ENCODE measurements at places on chromosomes 4 and X.

- peaks cover 28% of the 10 kb centered on the region for H3K36me3 ChIP-seq
- no peaks in the 10 kb centered on the region for H3K27me3 ChIP-seq
- H3K27ac ChIP-seq, result no peak overlapping the region
These were observed 84.6 kb downstream of the THOC2 start for GRCh38 chrX:123648028-123648810.

- DNase-seq, result no peak
- peaks cover 3% of the 10 kb centered on the region for H3K27me3 ChIP-seq
- peak overlapping the region; percentile 69 for H3K4me3 ChIP-seq
- H3K36me3 ChIP-seq, result peaks cover 9% of the 10 kb centered on the region
These were observed 377.9 kb upstream of the EMCN start for GRCh38 chr4:100895556-100896197.

- no peaks in the 10 kb centered on the region for H3K27me3 ChIP-seq
- H3K27ac ChIP-seq, result no peak overlapping the region
- H3K4me3 ChIP-seq, result no peak overlapping the region
- DNase-seq, result no peak
These were observed 75.8 kb downstream of the RS1 start for GRCh38 chrX:18596096-18596495.

GRCh38 chr4:5366421-5366820, 315.1 kb downstream of the STK32B start:
- DNase-seq, result no peak
- H3K4me3 ChIP-seq, result no peak overlapping the region
- no peaks in the 10 kb centered on the region for H3K27me3 ChIP-seq
- no peaks in the 10 kb centered on the region for H3K36me3 ChIP-seq
- no peaks in the 10 kb centered on the region for H3K4me1 ChIP-seq
- no peak overlapping the region for H3K27ac ChIP-seq

DNA sequence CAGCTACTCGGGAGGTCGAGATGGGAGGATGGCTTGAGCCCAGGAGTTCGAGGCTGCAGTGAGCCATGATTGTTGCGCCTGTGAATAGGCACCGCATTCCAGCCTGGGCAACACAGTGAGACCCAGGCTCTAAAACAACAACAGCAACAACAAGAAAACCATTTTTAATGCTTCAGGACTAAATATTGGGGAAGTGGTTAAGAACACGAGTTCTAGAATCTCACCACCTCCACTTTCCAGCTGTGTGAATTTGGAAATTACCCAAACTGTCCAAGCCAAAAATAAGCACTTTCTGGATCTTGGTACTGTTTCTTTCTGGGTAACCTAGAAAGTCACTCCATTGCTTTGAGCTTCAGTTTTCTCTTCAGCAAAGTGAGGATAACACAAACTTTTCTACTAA, 63.2 kb downstream of the ADGRG2 start:
- no peak for DNase-seq
- no peaks in the 10 kb centered on the region for H3K36me3 ChIP-seq

GRCh38 chrX:74297766-74298165, 6.2 kb upstream of the ZCCHC13 start:
- no peak overlapping the region for H3K27ac ChIP-seq
- no peaks in the 10 kb centered on the region for H3K36me3 ChIP-seq
- no peaks in the 10 kb centered on the region for H3K27me3 ChIP-seq
- no peak overlapping the region for H3K4me3 ChIP-seq

DNA sequence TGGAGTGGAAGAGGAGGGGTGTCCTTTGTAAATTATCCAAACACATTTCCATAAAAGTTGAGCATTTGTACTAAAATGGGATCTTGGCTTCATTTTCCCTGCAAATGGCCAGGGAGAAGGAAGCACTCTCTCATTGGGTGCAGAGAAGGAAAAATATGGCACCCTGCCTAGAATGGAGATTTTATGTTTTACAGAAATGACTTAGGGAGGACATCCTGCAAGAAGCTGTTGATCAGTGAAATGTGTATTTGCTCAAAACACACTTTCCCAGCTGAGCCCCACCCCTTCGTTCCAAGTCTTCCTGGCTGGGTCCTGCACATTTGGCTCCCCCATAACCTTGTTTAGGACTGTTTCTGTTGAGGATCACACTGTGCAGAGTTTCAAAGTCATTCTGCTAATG, 213.5 kb upstream of the TAPT1 start:
- no peak for DNase-seq
- H3K36me3 ChIP-seq, result no peaks in the 10 kb centered on the region
- no peaks in the 10 kb centered on the region for H3K27me3 ChIP-seq
- no peak overlapping the region for H3K27ac ChIP-seq
- H3K4me1 ChIP-seq, result no peaks in the 10 kb centered on the region
- no peak overlapping the region for H3K4me3 ChIP-seq

- H3K4me1 ChIP-seq, result no peaks in the 10 kb centered on the region
- H3K36me3 ChIP-seq, result no peaks in the 10 kb centered on the region
- no peak overlapping the region for H3K27ac ChIP-seq
- no peak overlapping the region for H3K4me3 ChIP-seq
- no peak for DNase-seq
These were observed 110.7 kb upstream of the GALNT7 start for GRCh38 chr4:173057901-173058300.

- no peak overlapping the region for H3K4me3 ChIP-seq
- DNase-seq, result no peak
- no peak overlapping the region for H3K27ac ChIP-seq
- H3K36me3 ChIP-seq, result no peaks in the 10 kb centered on the region
These were observed 1156.7 kb downstream of the FAM133A start for GRCh38 chrX:94830717-94831116.

GRCh38 chrX:16112428-16112827, 10.9 kb upstream of the GRPR start:
- H3K27ac ChIP-seq, result no peak overlapping the region
- H3K4me1 ChIP-seq, result no peaks in the 10 kb centered on the region
- H3K36me3 ChIP-seq, result no peaks in the 10 kb centered on the region
- no peak overlapping the region for H3K4me3 ChIP-seq
- DNase-seq, result no peak
